ENCODE measurements at places on chromosomes 4 and X.

- no peak for DNase-seq
These were observed 124.1 kb downstream of the FHDC1 start for GRCh38 chr4:153060196-153060595.

DNA sequence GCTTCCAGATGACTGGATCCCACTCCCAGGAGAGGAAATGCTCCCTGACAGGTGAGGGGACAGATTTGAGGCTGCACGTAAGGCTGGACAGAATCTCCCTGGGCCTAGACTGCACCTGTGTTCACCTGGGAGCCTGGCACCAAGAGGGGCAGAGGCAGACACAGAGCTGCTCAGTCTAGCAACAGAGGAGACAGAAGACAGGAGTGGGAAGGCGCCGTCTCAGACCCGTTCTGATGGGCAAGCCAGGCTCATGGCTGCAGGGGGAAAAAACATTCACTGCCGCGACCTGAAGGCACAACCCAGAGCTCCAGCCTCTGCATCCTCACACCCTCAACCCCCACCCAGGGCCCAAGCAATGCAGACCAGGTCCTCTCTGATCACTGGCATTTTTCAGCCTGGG, 16.8 kb downstream of the BCAP31 start:
- DNase-seq, result no peak

GRCh38 chrX:154313147-154313546, 17.6 kb downstream of the TKTL1 start:
- DNase-seq, result no peak

GRCh38 chr4:23547096-23547495, 342.8 kb downstream of the PPARGC1A start:
- no peak for DNase-seq

- no peak for DNase-seq
These were observed 122.3 kb upstream of the TMEM164 start for GRCh38 chrX:109880629-109881028.

DNA sequence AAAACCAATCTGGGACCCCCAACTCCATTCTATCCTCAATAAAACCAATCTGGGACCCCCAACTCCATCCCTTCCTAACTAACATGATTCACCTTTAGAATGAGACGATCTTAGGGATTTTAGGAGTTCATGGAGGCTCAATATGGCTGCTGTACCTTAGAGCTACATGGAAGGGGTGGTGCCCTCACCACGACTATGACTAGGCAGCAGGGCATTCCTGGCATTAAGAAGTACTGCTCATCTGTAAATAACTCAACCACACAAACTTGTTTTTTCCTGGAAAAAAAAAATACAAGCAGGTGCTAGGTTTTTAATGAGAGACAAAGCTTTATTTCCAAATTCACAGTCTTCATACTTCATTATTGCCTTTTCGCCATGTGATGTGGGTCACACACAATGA, 346.5 kb upstream of the FAT1 start:
- no peak for DNase-seq

DNA sequence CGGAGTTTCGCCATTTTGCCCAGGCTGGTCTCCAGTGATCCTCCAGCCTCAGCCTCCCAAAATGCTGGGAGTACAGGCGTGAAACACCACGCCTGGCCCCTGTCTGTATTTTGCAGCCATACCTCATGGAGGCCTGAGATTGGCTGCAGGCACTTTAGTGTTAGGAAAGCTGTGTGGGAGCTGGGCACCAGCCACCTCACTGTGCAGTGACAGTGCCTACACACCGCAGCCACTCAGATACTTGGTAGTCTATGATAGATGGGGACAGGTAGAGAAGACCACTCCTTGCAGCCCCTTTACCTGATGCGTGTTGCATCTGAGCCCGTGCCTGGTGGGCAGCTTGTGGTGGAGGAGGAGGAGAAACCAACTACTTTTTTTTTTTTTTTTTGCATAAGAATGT, 16.3 kb downstream of the SMS start:
- DNase-seq, result no peak

DNA sequence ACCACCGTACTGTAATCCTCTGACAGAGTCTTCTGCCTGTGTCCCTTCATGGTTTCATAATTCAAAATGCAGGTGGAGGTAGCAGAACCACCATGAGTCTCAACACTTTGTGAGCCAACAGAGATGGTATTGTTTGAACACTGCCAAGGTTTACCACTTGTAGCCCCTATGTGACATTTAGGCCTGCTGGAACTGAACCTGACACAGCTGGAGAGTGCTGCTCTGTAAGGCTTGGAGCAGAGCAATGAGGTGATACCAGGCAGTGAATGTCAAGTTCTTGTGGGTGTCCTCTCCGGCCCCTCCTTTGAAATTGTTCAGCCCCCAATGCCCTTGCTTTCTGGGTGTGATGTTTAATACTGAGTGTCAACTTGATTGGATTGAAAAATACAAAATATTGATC, 1042.9 kb downstream of the ARAP2 start:
- no peak for DNase-seq

- no peak for DNase-seq
These were observed 160.4 kb upstream of the TET2 start for GRCh38 chr4:104986306-104986705.

DNA sequence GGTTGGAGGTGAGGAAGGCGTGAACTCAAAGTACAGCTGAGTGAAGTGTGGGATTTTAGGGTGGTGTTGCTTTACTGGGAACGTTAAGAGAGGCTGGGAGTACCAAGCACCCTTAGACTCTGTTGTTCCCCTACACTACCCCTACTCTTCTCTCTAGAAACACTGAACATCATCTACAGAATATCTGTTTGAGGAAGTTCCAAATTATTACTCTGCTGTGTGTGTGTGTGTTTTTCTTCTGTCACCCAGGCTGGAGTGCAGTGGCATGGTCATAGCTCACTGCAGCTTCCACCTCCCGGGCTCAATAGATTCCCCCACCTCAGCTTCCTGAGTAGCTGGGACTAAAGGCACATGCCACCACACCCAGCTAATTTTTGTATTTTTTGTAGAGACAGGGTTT, 76.7 kb upstream of the AP1S2 start:
- DNase-seq, result no peak

DNA sequence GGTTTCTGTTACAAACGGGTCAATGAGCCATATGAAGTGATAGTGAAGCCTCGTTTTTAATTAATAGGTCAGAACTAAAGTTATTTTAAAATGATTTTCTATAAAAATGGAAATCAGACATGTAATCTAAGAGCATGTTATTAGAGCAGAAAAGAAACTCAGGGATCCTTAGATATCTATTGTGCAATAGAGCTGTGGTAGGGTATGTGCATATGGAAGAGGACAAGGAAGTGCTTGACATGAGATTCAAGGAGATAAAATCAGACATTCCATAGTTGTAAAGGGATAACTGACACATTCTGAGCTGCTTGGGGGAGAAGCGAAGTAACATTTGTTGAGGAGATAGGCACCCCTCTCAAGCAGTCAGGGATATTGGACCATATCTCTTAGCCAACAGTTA, 143.0 kb downstream of the AFF2 start:
- DNase-seq, result no peak

DNA sequence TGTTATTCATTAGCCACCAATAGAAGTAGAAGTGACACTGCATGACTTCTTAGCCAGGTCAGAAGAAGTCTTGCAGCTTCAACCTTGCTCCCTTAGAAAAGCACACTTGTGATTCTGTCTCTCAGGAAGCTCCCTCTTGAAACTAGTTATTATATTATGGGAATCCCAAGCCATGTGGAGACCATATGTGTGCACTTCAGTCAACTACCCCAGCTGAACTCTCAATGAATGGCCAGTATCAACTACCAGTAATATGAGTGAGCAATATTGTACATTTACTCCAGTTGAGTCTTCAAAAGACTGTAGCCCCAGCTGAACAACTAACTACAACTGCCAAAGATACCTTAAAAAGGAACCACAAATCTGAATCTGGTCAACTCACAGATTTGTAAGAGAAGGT, 77.1 kb upstream of the GABRA3 start:
- DNase-seq, result no peak

DNA sequence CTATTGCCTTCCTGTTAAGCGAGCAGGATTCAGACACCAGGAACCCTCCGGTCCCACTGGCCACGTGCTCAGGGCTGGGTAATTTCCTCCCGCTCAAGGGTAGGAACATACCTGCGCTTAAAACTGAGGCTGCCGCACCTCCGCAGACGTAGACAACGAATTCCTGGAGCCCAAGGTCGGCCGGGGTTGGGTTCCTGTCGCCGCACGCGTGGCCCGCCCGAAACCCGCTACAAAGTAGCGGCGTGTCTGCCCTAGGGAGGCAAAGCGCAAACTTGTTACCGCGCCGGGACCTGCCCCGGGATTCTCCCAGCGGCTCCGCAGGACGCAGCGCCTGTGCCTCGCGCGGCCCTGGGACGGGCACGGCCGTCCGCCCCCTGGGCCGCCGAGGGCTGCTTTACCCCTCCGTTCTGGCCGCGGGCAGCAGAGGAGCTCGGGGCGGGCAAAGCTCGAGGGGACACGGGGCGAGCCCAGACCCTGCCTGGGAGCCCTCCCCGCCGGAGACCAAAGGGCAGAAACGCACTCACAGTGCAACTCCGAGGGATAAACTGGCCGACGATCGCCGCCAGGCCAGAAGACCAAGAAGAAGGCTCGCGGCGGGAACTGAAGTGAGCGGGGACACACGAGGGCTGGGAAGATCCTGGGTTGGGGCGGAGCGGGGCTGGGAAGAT, at the start of gene ERVMER34-1:
Gene ERVMER34-1 (minus strand): TSS at position 607 of the 668 bp plus-strand sequence. CDS start 5,905 bp downstream, outside the sequence.
- no peak for DNase-seq

DNA sequence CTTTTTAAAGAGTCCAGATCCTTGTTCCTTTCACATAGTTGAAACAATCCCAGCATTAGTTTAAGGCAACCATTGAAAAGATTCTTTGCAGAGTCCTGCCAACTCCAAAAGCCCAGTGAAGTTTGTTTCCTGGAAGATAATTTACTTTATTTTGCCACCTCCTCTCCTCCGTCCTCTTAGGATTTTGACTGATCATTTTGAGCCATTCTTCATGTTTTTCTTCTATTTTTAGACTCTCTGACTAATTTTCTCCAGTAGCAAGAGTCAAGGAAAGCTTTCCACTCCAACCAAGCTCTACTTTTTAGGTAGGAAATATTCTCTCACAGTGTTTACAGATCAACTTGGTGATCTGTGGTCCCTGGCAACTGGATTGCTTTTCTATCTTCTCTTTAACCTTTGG, 10.3 kb downstream of the NCBP2L start:
- DNase-seq, result no peak

DNA sequence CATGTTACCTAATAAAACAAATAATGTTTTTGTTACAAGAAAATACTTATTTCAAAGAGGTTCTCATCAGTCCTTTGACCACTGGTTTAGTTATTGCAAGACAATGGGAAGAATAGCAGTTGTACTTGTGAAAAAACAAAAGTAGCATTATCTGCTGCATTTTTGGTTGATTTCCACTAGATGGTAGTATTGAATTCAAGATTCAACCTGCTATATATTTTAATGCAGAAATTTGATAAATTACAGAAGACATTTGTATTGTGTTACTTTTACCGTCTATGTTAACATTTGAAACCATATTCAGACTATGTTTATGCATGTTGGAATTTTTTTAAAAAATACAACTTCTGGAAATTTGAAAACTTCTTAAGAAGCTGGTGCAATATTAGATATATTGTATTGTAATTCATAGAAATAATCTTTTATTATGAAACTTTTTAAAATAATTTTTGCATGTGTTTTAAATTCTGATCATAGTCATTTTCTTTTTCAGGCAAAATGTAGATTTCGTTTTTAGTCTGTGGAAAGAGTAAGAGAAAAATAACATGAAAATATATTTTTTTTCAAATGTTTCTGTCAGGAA, 56.4 kb downstream of the SPCS3 start:
- no peak for DNase-seq

- DNase-seq, result no peak
These were observed 129.0 kb downstream of the C4orf51 start for GRCh38 chr4:145808848-145809512.

GRCh38 chrX:136307471-136307870, 6.7 kb downstream of the ADGRG4 start:
- no peak for DNase-seq

GRCh38 chr4:128553686-128554515, 255.6 kb upstream of the JADE1 start:
- no peak for DNase-seq

DNA sequence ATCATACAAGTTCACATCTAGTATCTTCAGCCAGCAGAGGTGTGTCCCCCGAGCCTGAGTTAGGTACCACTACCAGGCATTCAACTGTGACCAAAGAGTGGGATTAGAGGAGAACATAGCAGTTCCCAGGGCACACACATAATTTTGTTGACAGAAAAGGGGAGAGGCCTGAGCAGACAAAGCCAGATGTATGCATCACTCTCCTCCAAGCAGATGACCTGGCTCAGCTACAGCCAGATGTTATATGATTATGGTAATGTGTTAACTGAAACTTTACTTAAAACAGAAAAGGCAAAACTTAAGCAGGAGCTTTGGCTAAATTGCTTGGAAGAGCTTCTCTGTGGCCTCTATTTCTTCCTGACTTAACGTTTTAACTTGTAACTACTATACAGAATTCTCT, 88.9 kb downstream of the CC2D2A start:
- no peak for DNase-seq

DNA sequence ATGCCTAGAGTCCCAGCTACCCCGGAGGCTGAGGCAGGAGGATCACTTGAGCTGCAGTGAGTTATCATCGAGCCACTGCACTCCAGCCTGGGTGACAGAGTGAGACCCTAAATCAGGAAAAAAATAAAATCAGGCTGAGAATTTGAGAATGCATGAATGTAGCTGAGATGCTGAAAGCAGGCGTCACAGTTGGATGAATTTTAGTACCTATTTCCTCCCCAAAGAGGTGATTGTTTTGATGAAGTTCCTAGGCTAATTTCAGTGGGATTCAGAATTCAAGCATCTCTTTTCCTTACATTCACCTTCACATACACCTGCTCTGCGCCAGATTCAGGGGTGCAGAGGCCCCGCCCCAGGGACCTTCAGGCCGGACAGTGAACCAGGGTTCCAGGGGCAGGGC, 3.2 kb downstream of the CFAP99 start:
- no peak for DNase-seq

DNA sequence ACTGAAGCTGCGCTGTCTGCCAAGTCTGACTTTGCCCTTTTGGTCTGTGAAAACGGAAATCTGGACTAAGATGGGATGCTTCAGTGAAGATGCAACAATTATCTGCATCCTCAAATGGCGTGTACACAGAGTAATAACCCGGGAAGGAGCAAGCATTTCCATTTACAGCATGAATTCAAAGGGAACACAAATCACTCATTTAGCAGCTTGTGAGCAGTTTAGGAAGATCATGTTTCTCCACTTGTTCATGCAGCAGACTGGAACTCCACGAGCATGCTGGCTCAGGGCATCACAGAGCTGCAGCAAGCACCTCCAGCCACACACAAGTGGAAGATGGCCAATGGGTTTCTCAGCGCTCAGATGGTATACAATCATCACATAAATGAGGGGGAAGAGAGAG, 175.5 kb downstream of the NLGN4X start:
- no peak for DNase-seq

DNA sequence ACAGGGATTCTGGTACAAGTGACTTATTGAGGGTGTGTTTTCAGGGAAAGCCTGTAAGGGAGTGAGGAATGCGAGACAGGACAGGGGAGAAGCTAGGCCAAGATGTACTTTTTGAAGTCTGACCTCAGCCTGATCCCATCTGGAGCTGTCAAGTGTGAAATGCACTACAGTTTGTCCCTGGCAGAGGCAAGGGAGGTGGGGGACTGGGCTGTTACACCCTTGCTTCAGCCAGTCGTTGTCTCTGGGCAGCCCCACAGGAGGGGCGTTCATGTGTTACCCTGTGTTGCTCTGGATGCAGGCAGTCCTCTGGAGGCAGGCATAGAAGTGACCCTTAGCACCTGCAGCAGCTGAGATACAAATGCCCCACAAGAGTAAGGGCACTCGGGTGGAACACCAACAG, 25.8 kb downstream of the PPEF1 start:
- no peak for DNase-seq
